MCF 10A (cell line): ENCODE measurements at places on chromosomes 2 and 18.

- H3K36me3 ChIP-seq, result no peaks in the 10 kb centered on the region
- H3K27ac ChIP-seq, result no peak overlapping the region
- no peaks in the 10 kb centered on the region for H3K4me1 ChIP-seq
- no peak for DNase-seq
- H3K4me3 ChIP-seq, result no peak overlapping the region
Observed at GRCh38 chr2:144054911-144055310, 465.0 kb downstream of the ZEB2 start.

GRCh38 chr2:28080911-28081310 lies 190.4 kb downstream of the BABAM2 start:
- H3K36me3 ChIP-seq, result peaks cover 6% of the 10 kb centered on the region
- peak overlapping the region; percentile 74 for H3K27ac ChIP-seq
- H3K4me3 ChIP-seq, result no peak overlapping the region
- H3K4me1 ChIP-seq, result peaks cover 8% of the 10 kb centered on the region

GRCh38 chr2:118978064-118978463 lies 36.1 kb downstream of the MARCO start:
- H3K4me1 ChIP-seq, result peaks cover 13% of the 10 kb centered on the region
- DNase-seq, result no peak
- H3K27ac ChIP-seq, result no peak overlapping the region
- no peaks in the 10 kb centered on the region for H3K36me3 ChIP-seq
- H3K27me3 ChIP-seq, result peaks cover 14% of the 10 kb centered on the region

GRCh38 chr2:234364661-234365060 lies 132.2 kb downstream of the ARL4C start:
- no peak overlapping the region for H3K4me3 ChIP-seq
- no peak for DNase-seq
- H3K4me1 ChIP-seq, result peaks cover 13% of the 10 kb centered on the region
- H3K27ac ChIP-seq, result no peak overlapping the region
- no peaks in the 10 kb centered on the region for H3K36me3 ChIP-seq

GRCh38 chr18:32355896-32356295 lies 114.8 kb downstream of the GAREM1 start:
- H3K27me3 ChIP-seq, result no peaks in the 10 kb centered on the region
- DNase-seq, result no peak
- peak overlapping the region; percentile 68 for H3K27ac ChIP-seq

DNA sequence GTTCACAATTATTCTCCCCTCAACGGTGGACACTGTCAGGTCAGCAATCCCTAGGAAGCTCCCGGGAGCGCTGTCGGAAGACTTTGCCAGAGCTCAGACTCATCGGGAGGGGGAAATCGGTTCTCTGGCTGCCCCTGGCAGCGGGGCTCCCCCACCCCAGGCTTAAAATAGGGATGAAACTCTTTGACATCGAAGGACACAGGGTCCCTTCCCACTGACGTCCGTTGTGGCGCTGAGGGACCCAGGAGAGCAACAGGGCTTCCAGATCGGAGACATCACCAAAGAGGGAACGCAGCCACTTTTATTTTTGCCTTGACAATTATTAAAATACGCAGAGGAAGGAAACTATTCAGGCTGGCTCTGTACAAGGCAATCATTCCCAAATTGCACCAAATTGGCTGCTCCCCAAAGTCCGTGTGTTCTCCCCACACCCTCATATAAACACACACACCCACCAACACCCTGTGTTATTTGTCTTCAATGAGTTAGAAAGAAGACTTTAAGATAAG lies 249.0 kb downstream of the CDH20 start:
- peaks cover 25% of the 10 kb centered on the region for H3K4me1 ChIP-seq
- H3K4me3 ChIP-seq, result peak overlapping the region; percentile 40
- no peak for DNase-seq
- no peaks in the 10 kb centered on the region for H3K27me3 ChIP-seq
- no peak overlapping the region for H3K27ac ChIP-seq

DNA sequence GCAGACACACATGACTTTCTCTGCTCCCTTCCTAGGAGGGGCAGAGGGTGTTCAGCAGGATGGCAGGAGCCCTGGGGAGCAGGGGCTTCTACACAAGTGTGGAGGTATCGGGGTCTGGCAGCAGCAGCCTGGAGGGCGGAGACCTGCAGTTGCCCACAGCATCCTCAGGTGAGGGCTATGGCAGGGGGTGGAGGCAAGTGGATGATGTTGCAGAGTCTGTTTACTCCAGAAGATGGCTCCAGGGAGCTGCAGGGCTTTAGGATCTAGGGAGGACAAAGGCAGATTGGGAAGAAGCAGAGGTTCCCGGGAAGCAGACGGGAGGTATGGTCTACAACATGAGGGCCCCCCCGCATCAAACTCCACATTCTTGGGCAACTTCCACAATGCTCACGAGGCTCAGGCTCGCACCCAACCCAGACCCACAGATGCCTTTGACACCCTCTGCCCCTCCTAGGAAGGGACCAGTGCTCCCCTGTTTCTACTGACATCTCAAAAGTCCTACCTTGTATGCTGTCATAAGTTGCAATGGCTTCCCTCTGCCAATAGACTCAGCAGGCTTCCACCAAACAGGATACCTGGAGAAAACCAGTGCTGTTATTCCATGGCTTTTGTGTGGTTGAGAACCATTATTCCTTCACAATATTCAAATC lies 12.0 kb upstream of the ATP6V1C2 start:
- DNase-seq, result peak; percentile 71
- H3K27me3 ChIP-seq, result peaks cover 52% of the 10 kb centered on the region
- H3K4me1 ChIP-seq, result peaks cover 7% of the 10 kb centered on the region
- no peak overlapping the region for H3K27ac ChIP-seq
